ENCODE measurements at places on chromosomes 2 and 18.
A peak's percentile ranks its signal among the peaks of the same experiment; 100 is the strongest.

- DNase-seq, result no peak
Observed at GRCh38 chr2:120231974-120232635, 8.9 kb upstream of the TMEM185B start.

DNA sequence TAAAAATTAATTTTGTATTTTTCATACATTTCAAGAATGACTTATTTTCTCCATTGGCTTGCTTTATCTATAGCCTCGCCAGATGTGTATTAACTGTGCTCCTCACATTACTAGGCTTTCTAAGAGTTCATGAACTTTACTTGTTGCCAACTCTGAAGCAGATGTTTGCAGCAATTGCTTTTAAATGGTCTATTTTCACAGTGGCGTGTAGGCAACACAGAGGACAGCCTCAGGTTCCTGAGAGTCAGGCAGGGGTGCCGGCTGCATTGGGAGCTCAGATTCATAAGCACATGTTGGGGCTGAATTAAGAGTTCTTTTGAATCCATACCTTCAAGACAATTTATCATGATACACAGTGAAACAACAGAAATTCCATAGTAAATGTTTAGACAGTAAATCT lies 179.2 kb upstream of the PXDN start:
- peak; percentile 36 for DNase-seq

- DNase-seq, result no peak
Observed at GRCh38 chr2:217886091-217886490, 116.7 kb downstream of the TNS1 start.

GRCh38 chr18:32637226-32637625 lies 135.6 kb downstream of the KLHL14 start:
- DNase-seq, result no peak

DNA sequence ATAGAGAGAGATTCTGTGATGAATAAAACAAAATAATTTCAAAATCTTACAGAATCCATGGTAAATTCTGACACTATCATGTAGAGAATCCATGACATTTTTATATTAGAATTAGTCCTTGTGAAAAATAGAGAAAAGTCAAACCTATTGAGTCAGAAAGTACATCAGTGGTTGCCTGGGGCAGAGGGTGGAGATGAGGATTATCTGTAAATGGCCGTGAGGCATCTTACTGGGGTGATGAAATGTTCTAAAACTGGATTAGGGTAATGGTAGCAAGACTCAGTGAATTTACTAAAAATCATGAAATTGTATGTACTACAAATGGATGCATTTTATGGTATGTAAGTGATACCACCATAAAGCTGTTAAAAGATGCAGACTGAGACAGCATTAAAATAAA lies 323.1 kb downstream of the SLC8A1 start:
- DNase-seq, result no peak

DNA sequence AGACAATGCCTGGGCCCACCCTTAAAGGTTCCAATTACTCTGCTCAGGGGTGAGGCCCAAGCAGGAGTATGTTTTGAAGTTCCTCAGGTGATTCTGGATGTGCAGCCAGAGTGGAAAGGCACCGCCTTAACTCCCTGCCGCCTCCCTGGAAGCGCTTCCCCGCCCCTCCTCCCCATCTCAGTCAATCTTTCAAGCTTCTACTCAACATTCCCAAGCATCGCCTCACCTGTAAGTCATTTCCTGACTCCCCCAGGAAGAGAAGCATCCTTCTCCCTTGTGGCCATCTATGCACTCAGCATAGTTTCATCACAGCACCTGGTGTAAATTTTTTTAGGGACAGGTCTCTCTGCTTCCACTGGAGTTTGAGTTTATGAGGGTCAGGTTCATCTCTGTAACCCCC lies 67.5 kb downstream of the MYL12B start:
- no peak for DNase-seq

DNA sequence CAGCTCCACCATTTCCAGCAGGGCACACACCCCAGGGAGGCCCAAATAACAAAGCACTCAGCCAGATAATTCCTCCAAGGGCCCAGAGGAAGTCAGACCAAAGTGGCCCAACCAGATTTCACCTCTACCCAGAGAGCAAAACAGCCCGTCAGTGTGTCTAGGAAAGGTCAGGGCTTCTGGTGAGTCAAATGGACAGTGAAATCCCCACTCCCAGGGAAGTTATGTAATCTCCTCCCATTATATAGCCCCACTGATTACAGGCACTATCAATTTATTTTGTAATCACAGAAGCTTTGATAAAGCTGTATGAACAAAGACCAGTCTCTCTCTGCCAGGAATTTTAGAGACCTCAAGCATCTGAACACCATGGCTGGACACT lies 4.0 kb downstream of the B4GALT6 start:
- DNase-seq, result no peak

DNA sequence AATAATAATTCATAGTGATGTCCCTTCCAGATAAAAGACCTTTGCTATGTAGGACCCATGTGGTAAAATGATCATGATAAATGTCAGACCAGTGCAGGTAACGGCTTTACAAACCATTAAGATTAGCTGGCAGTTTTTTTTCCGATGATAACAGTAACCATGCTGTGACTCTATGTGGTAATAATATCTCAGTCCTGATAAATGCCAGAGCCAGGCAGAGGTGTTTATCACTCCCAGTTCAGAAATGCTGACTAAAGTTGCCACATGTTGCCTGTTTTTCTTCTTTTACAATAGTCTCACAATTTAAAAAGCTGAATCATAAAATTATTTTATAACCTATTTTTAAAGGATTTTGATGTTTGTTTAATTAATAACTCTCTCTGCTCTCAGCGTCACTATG lies 565.1 kb downstream of the ARHGAP15 start:
- DNase-seq, result no peak

Measured in osteocyte (in vitro differentiated cells).